ENCODE measurements at places on chromosomes 7 and 10.

DNA sequence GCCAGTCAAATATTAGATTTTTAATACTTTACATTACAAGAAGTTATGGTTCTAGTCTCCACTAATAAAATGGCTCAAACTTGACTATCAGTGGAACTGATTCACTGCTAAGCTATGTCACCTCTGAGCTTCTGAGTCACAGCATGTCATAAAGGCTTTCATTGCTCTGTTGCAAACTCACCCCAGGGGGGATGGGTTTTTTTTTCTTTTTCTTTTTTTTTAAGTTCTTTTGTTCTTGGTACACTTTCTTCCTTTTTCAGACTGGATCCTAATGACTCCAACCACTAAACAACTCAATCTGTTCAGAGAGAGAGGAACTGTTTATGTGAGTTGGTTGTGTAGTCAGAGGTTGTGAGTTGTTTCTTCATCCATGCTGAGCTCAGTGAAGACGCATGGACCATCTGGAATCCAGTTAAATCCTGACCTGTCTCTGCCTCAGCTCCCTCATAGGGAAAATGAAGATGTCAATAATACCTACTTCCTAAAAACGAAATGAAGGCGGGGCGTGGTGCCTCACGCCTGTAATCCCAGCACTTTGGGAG is 11.0 kb downstream of the MYOF start:
- no peak for DNase-seq

DNA sequence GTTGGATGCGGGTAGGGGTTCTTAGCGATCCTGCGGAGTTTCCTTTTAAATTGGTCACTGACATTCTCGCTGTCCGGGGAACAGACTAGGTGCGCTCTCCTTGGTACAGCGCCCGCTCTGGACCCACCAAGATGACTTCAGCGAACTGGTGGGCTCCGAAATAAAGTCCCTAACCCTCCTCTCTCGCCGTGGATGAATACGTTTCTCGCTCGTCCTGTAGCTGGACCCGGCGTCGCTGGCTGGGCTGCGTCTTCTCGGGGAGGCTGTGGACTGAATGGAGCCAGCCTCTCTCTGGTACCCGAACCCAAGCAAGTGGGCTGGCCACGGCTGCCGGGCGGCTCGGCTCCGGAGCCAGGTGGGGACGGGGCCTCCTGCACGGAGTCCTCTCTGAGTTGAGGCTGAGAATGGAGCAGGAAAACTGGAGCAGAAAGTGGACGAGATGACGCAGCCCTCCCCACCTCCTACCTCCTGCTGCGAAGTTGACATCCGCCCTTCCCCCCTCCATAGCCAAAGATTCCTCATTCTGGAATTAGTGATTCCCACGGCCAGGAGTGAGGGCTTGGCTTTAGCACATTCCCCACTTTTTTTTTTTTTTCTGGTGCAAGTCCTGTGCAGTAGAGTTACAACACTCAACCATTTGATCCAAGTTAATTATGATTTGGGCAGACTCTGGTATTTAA is 1.5 kb downstream of the UNC5B start:
- DNase-seq = no peak

GRCh38 chr7:74320645-74321221 is 31.5 kb downstream of the CLIP2 start:
- DNase-seq = no peak

- DNase-seq = peak; percentile 60
These were observed 9.6 kb downstream of the PSD start for GRCh38 chr10:102408728-102409603.

DNA sequence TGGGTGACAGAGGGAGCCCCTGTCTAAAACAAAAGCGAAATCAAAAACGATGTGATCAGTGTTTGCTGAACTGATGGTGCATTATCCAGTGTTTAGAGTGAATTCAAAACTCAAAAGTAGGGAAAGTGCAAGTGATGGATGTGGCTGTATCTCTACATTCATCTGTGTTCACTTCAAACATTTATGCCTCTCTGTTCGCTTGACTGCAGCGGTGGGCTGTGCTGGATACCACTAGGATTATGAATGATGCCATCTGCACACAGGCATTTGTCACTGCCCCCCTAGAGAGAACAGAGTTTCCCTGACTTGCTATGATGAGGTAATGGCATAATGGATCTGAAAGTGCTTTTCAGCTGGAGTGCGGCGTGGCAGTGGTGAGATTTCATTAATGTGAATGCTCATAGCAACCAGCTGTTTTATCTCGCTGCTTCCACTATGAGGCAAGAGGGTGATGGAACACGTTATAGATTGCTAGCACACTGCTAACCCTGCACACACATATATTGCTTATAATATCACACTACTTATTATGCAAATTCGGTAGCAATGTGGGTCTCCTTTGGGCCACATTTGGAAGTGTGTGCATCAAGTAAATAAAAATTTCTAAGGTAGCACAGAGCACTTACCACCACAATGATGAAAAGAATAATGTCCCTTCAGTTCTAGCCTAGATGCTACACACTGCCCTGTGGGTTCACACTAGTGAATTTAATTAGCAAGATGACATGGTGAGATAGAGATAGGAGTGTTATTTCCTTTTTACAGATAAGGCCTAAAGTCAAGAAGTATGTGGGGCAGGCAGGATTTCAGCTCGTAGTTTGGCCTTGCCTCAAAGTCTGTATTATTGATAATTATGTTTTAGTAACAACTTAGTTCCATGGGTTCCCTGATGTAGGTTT is 164.7 kb downstream of the CAMK1D start:
- no peak for DNase-seq

- no peak for DNase-seq
These were observed 118.0 kb upstream of the PITRM1 start for GRCh38 chr10:3290550-3290949.

DNA sequence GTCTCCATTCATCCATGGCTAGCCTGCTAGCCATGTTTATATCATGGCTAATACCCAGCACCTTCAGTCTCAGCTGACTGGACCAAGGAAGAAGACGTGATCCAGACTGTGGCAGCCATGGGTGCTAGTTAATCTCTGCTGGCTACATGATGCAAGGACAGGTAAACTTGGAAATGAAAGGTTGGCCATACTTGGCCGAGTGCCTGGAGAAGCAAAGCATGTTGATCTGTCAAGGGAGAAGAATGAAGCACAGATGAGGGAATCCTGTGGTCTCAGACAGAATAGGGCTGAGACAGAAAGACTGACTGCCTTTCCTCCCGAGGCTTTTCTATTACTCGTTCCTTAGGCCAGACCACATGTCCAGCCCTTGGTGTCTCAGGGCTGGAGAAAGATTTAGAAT is 41.1 kb downstream of the CPVL start:
- no peak for DNase-seq

- DNase-seq = no peak
These were observed 271.9 kb downstream of the C7orf25 start for GRCh38 chr7:42639930-42640329.

DNA sequence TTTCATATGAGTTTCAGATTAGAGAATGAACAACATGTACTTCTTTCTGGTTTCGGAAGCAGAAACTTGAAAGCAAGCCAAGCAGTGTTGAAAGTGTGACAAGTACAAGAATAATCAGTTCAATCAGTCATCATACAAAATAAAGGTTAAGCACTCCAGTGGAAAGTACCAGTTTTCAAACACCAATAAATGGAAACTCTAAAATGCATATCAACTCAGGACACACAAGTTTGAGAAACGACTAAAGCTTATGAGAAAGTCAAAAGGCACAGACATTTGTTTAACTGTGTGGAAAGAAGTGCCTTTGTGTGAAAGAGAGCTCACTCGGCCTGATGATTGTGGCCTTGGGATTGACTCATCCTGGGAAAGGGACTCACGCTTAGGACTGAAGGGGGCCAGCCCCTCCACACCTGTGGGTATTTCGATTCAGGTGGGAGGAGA is 60.6 kb upstream of the AKR1C1 start:
- no peak for DNase-seq

GRCh38 chr7:88666626-88667025 is 92.9 kb upstream of the ZNF804B start:
- DNase-seq = no peak

- no peak for DNase-seq
These were observed 676.3 kb upstream of the KCND2 start for GRCh38 chr7:119596651-119597050.

DNA sequence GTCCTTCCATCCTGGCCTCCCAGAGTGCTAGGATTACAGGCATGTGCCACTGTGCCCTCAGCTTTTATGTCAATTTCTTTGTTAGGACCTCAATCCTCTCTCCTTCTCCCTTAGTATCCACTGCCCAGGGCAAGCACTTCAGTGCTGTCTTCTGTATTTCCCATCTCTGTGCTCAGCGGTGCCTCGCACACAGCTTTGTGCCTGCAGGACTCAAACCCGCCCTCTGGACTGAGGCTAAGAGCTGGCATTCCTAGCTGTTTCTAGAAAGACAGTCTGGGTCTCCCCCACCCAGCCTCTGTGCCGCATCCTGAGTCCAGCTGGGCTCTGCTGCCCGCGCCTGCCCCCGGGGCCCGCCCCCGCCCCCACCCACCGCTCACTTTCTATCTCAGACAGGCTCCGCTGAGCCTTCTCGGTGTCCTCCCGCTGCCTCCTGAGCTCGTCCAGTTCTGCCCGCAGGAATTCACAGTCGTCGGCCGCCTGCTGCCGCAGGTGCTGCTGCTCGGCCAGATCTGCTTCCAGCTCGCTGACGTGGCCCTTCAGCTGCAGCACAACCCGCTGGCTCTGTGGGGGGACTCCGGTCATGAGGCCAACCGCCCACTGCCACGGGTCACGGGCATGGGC is 67.3 kb downstream of the SPDYE5 start:
- DNase-seq = no peak

DNA sequence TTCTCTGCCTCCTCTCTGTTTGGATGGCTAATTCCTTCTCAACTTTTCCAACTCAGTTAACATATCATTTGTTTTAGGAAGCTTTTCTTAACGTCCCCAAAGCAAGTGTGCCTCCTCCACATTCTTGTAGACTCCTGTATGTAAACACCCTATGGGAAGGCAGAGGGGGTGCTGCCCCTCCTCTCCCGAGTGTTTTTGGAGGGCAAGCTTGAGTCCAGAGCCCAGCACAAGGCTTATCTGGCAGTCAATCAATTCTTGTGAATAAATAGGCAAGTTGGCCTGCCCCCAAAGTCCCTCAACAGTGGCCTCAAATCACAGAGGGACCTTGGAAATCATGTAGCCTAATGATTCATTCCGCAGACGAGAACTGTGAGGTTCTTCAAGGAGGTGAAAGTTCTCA is 305.6 kb downstream of the RPS24 start:
- DNase-seq = no peak

- no peak for DNase-seq
These were observed 5.8 kb downstream of the TBRG4 start for GRCh38 chr7:45105588-45106188.

DNA sequence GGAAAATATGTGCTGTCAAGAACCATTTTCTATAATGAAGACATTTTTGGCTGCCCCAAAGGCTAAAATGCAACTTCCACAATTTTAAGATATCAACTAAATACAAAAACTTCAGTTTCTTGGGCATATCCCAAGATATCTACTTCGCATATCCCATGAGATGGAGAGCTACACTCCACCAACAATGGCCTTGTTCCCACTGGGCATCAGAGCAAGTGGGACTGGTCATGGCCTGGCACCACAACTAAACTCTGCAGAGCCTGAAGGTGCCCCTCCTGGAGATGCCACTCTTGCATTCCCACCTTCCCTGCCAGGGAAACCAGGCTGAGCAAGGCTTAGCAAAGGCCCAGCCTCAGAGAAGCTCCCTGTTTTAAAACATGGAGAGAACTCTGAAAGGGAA is 75.8 kb upstream of the LRRC17 start:
- no peak for DNase-seq

DNA sequence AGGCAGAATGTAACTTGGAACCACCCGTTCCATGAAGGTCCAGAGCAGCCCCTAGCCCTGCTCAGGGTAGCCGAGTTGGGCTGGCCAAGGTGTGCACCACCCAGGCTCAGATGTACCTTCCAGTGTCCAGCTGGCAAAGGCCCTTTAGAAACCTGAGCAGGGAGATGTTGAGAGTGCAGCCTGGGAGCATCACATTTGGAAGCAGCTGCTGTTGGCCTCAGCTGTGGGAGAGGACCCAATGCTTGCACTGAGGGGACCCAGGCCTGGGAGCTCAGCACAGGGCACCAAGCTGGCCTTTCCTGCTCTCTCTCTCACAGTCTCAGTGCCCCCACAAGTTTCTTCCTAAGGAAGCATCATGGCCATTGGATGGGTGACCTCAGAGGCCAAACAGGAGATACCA is 33.5 kb downstream of the ANXA8 start:
- DNase-seq = no peak

- DNase-seq = no peak
These were observed 758.6 kb upstream of the KCND2 start for GRCh38 chr7:119514326-119514725.

GRCh38 chr10:3660753-3661152 is 124.3 kb downstream of the KLF6 start:
- DNase-seq = no peak

- no peak for DNase-seq
These were observed 30.8 kb downstream of the ABI1 start for GRCh38 chr10:26829810-26830515.

- DNase-seq = no peak
These were observed 180.5 kb downstream of the SUGCT start for GRCh38 chr7:40315277-40315676.

DNA sequence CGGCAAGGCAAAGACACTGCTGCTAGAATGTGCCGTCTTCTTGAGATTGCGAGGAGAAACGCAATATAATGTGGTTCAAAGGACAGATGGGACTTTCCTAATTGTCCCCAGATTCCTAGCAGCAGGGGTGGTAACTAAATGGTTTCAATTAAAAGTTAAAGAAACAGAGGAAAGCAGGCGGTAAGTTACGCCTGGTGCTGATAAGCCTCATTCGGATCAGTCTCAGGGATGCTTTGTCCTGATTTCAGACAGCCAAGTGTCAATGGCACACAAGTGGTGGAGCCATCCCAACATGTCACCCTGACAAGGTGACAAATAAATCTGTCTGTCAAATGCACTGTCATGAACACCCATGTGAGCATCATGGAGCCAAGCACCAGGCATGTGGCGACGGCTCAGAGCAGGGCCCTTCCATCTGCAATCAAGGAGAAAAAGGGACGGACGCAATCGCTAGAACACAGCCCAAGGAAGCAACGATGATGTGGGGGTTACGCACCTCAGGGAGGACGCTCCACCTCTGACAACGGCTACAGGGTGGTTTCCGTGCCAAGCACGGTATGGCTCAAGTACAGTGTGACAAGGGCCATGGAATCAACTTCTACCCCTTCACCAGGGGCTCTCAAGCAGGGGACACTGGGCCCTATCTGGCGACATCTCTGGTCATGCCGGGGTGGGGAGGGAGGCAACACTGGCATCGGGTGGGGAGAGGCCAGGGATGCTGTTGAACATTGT is 66.2 kb downstream of the CTBP2 start:
- DNase-seq = no peak

DNA sequence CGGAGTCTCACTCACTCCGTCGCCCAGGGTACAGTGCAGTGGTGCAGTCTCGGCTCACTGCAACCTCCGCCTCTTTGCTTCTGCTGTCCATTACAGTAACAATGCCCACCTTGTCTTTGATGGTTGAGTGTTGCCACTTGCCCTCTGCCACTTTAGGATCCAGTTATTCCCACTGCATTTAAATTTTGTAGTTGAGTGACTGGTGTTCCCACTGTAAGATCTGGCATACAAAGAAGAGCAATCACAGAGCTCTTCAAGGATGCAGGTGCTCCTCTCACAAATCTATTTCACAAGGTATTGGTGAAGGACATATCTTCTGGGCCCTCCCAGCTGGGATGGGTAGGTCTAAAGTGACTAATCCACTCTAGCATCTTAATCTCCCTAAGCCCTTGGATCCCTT is 12.6 kb downstream of the PTER start:
- DNase-seq = no peak

- DNase-seq = no peak
These were observed 162.1 kb downstream of the CHN2 start for GRCh38 chr7:29356631-29357030.
